A673 (cell line): ENCODE measurements at places on chromosomes 2 and 18. TPM values are rescaled to one million over a fixed set of nuclear protein-coding genes. Genes with fewer than 3 reads are reported as not detected.
A peak's percentile ranks its signal among the peaks of the same experiment; 100 is the strongest.

DNA sequence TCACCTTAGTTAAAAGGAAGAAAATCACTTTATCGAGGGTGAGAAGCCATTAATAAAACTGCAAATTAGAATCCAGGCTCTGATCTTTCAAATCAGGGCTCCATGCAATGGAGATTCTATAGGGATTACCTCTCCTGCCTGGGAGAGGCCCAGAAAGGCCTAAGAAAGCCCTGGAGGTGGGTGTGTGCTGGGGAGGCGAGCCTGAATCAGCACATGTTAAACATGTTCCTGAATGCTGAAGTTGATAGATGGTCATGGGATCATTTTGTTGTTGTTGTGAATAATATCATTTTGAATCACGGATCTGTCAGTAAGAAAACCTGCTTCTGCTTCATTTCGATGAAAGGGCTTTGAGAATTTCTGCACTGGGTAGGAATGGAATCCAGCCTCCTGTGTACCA, 254.3 kb downstream of the ACKR3 start:
- no peak for DNase-seq

DSG2 gene
- 0.11 TPM in 1 of 2 replicates, not detected in the other for total RNA-seq

- no peak for DNase-seq
These were observed 2.9 kb upstream of the EPAS1 start for GRCh38 chr2:46294176-46294836.

DNA sequence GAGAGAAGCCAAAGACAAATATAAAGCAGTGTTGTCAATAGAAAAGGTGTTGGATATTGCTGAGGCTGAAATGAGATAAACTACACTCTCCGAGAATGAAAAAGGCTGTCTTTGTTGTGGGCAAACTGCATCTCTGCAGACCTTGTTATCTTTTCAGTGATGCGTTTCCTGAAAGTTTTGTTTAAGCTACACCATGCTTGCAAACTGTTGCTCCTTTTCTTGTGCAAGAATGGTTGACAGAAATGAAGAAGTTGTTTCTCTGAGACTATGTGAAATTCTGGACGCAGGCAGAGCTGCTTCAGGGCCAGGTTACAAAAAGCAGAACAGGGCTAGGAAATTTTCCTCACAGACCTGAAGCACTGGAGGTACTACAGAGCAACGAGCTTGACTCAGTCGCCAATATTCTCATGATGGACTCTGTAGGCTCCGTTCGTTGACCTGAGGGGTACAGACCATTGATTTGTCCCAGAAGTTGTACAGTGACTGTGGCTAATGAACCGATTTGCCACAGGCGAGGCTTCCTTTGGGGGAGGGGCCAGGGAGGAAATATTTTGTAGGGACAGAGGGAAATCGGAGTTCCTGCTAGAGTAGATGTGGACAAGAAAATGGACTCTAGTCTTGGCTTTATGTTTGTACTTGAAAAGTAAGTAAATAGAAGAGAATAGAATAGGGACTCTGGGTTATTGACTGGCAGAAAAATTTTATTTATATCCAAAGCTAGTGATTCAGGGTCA, 3.5 kb upstream of the ATL2 start:
- no peak for DNase-seq

GRCh38 chr18:44924785-44925499, 244.3 kb downstream of the SETBP1 start:
- no peak for DNase-seq

DNA sequence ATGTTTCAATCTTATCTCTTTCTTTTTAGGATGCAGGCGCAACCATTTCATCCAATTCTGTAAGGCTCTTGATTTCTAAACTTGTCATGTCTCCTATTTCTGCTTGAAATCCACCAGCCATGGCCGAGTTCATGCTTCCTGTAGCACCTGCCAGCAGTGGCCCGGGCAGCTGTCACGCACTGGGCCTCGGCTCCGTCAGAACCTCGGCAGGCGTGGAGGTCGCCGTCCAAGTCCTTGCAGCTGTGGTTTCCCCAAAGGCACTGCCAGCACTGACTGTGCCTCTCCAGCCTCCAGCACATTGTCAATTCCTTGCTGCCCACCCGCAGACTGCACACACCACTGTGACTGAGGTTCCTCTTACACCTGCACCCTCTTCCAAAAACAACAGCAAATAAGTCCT, 188.7 kb upstream of the SALL3 start:
- DNase-seq, result no peak

DNA sequence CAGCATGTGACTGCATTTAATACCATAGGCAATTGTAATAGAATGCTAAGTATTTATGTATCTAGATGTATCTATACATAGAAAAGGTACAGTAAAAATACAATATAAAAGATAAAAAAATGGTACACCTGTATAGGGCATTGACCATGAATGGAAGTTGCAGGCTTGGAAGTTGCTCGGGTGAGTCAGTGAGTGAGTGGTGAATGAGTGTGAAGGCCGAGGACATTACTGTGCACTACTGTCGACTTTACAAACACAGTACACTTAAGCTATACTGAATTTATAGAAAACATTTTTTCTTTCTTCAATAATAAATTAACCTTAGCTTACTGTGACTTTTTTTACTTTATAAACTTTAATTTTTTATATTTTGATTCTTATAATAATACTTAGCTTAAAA, 8.9 kb downstream of the DIS3L2 start:
- DNase-seq, result no peak

- DNase-seq, result no peak
These were observed 213.6 kb downstream of the GLI2 start for GRCh38 chr2:120949027-120949956.

GRCh38 chr18:58505181-58505580, 123.7 kb downstream of the ALPK2 start:
- DNase-seq, result no peak

DNA sequence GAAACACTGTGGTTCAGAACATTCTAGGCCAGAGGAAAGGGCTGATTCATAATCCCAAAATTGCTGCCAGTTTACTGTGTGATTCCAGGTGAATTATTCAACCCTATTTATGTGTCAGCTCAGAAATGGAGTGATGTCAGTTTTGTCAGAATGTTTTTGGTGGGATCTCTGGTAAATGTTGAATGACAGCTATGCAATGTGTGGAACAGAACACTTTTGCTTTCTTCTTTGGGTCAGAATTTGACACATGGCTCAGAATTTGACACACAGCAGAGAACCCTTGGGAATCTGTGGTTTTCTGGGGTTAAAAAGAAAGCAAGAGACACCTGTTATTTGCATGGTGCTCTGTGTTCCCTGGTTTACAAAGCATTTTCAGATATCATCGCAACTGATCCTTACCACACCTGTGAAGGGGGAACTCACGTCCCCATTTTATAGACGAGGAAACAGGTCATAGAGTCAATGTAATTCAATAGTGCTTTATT, 1.6 kb upstream of the MTA3 start:
- no peak for DNase-seq

- no peak for DNase-seq
These were observed 22.4 kb downstream of the CARF start for GRCh38 chr2:202934456-202934855.

DNA sequence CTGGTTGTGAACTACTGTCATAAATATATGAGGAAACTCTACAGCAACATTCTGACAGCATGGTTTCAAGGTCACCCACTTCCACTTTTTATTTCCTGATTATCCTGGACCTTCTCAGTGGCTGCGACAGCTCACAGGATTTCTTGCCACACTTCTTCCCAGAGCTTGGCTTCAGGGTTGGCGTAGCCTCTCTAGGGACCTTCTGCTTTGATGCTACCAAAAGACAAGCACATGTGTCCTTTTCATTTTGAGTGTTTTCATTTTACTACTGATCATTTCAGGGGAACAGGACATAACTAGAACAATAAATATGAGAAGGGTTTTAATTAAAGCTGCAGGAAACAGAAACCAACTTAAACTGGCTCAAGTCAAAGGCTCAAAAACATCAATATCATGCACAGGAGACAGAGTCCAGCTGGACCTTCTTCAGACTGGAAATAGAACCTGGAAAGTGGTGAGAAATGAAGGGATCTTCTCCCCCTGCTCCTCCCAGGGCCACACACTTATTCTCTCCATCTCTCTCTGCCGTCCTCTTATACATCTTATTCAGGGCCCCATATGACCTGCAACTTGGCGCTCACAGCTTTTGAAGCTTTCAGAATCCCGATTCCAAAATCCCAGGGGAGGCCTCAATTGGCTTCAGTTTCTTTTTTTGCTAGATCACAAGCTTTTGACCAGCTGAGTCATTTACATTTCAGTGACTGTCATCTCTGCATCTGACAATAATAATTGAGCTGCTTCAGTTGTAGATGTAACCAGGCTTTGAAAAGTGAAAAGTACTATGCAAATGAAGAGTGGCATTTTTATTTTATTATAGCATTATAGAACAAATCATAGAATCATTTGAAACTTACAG, 9.7 kb downstream of the VIT start:
- DNase-seq, result peak; percentile 19

DNA sequence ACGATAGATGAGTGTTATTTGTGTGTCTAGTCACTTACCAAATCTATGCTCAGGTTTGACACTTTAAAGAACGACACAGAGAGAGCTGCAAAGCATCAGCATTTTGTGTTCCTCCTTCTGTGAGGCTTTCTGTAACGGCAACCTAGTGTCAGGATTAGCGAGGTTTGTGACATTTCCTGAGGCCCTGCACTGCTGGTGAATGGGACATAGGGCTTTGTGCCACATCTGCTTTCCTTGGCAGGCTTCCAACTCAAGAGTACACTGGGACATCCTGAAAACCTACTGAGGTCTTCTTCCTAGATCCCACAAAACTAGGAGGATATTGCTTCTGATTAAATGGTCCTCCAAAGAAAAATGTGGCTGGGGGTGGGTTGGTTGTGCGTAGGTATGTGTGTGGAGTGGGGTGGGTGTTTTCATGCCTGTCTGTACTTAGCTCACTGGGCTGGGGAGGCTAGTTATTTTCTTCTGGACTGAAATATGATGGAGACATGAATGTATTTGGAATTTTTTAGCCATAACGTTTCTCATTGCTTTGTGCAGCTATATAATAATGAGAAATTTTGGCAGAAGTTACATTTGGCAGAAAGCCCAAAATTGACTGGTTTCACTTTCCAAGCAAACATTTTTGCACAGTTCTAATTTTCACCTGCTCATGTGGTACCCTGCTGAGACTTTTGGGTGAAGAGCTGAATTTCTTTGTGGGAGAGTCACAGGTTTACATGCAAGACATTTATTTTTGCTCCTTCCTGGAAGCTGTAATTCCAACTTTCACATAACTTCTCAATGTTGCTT, 308.4 kb downstream of the XIRP2 start:
- DNase-seq, result peak; percentile 70

GRCh38 chr2:233544200-233544610, 22.4 kb downstream of the USP40 start:
- DNase-seq, result no peak

DNA sequence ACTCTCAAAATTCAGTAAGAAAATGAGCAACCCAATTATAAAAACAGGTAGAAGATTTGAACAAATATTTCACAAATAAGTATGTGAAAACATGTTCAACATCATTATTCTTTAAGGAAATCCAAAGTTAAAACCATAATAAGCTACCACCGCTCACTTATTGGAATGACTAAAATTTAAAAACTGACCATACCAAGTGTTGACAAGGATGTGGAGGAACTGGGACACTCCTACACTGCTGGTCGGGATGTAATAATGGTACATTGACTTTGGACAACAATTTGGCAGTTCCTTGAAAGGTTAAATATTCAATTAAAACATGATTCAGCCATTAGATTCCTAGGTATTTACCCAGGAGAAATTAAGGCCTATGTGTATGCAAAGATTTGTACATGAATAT, 336.5 kb downstream of the IRS1 start:
- DNase-seq, result no peak

GRCh38 chr2:215847718-215848117, 165.6 kb downstream of the MREG start:
- no peak for DNase-seq

GRCh38 chr2:119126650-119127049, 31.9 kb downstream of the C1QL2 start:
- peak; percentile 28 for DNase-seq

DNA sequence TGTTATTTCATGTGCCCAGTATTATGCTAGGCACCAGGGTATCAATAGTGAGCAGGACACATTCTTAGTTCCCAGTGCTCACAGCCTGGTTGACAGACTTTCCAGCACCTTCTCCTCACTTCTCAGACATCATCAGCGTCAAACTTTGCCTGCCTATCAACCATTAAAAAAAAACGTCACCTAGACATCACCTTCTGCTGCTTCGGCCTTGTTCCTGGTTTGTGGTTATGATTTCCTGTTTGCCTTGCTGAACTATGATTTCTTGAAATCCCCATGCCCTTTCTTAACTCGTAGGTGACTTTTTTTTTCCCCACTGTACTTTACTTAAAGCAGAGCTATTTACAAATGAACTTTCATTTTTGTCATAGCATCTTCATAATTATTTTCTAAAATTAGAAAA, 60.4 kb upstream of the NABP1 start:
- DNase-seq, result no peak

DNA sequence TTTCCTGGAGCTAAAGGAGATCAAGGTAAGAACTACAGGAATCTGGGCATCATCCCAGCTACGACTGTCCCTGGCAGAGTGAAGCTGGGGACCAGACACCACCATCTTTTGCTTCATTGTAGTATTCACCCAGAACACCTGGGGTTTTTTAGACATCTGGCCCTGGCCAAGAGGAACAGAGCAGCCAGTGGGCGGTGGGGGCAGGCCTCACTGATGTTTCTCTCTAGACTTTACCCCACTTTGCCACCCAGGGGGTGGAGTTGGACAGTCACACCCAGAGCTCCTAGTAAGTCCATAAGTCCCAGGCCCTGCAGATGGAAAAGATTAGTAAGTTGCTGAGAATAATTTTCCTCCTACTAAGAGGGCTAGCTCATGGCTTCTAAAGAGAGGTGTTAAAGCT, 39.6 kb downstream of the MARCO start:
- no peak for DNase-seq

IL36RN gene
- total RNA-seq, result not detected in 2 replicates

AQP12A gene
- total RNA-seq, result not detected in 2 replicates

GRCh38 chr2:142220901-142221300, 90.1 kb upstream of the LRP1B start:
- DNase-seq, result no peak

DNA sequence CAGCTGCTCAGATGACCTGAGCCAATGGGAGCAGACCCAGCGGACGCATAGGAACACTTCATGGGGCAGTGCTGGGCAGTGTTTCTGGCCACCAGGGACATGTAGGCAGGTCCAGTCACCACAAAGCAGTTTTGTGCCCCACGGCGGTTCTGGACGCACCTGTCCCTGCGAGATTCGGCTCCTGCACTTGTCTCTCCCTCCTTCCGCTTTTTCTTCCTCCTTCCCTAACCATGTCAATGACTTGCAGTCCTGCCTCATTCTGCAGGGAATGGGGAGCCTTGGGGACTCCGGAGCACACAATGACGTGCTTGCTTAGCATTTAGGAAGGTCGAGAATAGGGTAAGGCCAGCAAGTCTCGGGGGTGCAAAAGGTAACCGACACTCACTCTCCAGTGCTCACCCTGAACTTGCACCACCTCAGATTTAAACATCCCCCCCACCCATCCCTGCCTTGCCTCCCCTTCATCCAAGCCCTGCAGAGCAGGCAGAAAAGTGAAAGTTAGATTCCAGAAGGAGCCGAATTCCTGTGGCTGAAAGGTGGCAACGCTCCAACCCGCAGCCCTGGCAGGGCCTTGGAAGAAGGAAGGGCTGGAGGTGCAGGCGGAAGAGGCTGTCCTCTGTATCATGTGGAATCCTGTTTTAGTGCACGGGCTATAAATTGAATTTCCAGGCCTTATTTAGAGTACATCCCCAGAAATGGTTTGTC, 40.5 kb upstream of the ATG16L1 start:
- DNase-seq, result peak; percentile 67
